ENCODE measurements at places on chromosomes 12 and 14. TPM values are rescaled to one million over a fixed set of nuclear protein-coding genes. Genes with fewer than 3 reads are reported as not detected.

DNA sequence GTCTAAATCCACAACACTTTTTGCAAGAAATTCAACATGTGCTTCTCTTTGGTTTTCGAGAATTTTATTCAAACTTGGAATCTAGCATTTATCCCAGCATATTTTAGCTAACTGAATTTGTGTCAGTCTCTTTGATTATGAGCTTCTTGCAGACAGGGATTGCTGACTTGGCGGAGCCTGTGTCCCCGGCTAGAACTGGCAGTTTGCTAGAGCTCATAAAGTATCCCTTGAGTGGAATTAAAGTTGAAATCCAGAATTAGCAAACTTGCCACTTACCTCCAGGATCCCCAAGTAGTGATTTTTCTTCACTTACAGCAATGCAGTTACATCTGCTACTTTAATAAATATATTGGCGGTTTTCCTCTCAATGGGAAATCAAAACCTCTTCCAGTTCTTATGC is 306.9 kb downstream of the AACS start:
- no peak overlapping the region for H3K4me3 ChIP-seq
- H3K4me1 ChIP-seq: no peaks in the 10 kb centered on the region
- H3K36me3 ChIP-seq: no peaks in the 10 kb centered on the region
- H3K27me3 ChIP-seq: no peaks in the 10 kb centered on the region
- no peak for DNase-seq

DNA sequence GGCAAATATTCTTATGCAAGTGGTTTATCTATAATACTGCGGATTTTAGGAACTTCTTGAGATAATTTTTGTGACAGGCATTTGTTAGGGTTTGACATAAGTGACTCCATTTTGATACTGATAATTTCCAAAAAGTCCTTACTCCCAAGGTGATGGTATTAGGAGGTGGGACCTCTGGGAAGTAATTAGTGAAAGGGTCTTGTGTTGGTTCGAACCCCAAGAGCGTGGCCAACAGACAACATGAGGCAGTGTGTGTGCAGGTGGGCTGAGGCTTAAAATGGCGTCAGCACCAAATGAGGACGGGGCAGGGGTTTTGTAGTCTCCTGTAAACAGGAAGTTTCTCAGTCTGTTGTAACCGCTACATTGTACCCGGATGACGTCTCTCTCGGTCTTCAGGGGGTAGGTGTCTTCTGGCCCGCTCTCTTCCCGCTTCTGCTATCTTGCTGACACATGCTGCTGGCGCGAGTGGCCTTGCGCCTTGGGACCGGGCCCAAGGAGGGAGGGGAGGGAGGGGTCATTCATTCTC is 1.7 kb upstream of the C12orf43 start:
- H3K27me3 ChIP-seq: no peaks in the 10 kb centered on the region
- H3K36me3 ChIP-seq: peaks cover 13% of the 10 kb centered on the region
- DNase-seq: no peak

GRCh38 chr12:113413488-113413939 is 8.7 kb upstream of the SDSL start:
- H3K27ac ChIP-seq: no peak overlapping the region
- H3K4me1 ChIP-seq: no peaks in the 10 kb centered on the region
- H3K4me3 ChIP-seq: no peak overlapping the region
- H3K36me3 ChIP-seq: no peaks in the 10 kb centered on the region

DNA sequence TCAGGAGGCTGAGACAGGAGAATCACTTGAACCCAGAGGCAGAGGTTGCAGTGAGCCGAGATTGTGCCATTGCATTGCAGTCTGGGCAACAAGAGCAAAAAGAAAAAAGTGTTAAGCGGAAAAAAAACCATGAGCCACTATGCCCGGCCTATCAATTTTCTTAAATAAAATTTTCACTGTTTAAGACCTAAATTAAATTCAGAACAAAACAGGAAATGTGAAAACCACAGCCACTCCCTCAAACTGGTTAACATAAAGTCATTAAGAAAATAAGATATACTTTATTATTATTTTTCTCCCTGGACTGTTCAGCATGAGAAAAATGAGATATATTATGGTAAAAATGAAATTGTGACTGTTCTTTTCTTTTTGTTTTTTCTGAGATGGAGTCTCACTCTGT is 44.6 kb upstream of the GCH1 start:
- no peak overlapping the region for H3K27ac ChIP-seq
- no peaks in the 10 kb centered on the region for H3K4me1 ChIP-seq
- no peak for DNase-seq
- H3K4me3 ChIP-seq: no peak overlapping the region
- H3K36me3 ChIP-seq: peaks cover 12% of the 10 kb centered on the region

GRCh38 chr12:120998435-120998834 is 17.9 kb downstream of the C12orf43 start:
- no peak for DNase-seq
- H3K27me3 ChIP-seq: no peaks in the 10 kb centered on the region
- H3K4me3 ChIP-seq: no peak overlapping the region

GRCh38 chr12:229441-230191 is 15.7 kb upstream of the SLC6A12 start:
- H3K27me3 ChIP-seq: peaks cover 29% of the 10 kb centered on the region
- H3K4me3 ChIP-seq: no peak overlapping the region
- H3K4me1 ChIP-seq: no peaks in the 10 kb centered on the region
- no peak overlapping the region for H3K27ac ChIP-seq
- no peak for DNase-seq

- no peak for DNase-seq
- no peaks in the 10 kb centered on the region for H3K27me3 ChIP-seq
- H3K27ac ChIP-seq: no peak overlapping the region
- H3K4me1 ChIP-seq: no peaks in the 10 kb centered on the region
- no peaks in the 10 kb centered on the region for H3K36me3 ChIP-seq
- no peak overlapping the region for H3K4me3 ChIP-seq
Measured at GRCh38 chr12:43428088-43428600, 123.9 kb downstream of the ADAMTS20 start.

- peaks cover 46% of the 10 kb centered on the region for H3K4me1 ChIP-seq
- H3K36me3 ChIP-seq: no peaks in the 10 kb centered on the region
- H3K27ac ChIP-seq: peak overlapping the region; percentile 56
- DNase-seq: no peak
- H3K27me3 ChIP-seq: no peaks in the 10 kb centered on the region
- no peak overlapping the region for H3K4me3 ChIP-seq
Measured at GRCh38 chr14:93033084-93033982, 82.4 kb downstream of the ITPK1 start.

DNA sequence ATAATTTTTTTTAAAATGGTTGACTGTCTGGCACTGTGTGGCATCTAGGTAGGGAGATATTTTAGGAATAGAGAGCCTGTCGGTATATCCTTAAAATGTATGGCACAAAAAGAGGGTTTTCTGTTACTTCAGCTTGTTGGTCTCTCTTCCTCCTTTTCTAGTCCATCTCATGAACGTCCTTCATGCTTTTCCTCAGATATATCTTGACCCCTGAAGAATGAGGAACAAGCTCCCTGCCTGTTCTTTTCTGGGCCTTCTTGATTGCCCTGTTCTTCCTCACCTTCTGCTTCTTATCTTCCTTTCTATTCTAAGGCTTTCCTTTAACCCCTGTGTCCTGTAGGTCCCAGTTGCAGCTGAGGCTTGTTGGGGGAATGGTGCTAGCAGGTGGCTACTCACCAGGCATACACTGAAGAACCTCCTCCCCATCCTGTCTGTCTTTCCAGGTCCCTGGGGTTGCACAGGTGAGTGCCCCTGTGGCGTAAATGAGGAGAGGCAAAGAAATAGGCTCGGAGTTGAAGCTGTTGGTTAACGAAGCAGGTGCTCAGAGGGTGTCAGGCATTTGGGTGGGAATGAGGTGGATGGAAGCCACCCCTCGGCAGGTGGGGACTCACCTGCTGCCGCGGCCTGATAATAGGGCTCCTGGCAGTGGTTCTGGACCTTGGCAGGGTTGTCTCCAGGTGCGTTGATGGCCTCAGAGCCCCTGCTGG is 7.2 kb upstream of the C1R start:
- no peak overlapping the region for H3K4me3 ChIP-seq

- H3K27me3 ChIP-seq: no peaks in the 10 kb centered on the region
- no peaks in the 10 kb centered on the region for H3K36me3 ChIP-seq
- peaks cover 58% of the 10 kb centered on the region for H3K4me1 ChIP-seq
- no peak overlapping the region for H3K4me3 ChIP-seq
Measured at GRCh38 chr12:49673446-49674317, 33.5 kb downstream of the FMNL3 start.

GRCh38 chr14:75101491-75101890 is 25.4 kb downstream of the NEK9 start:
- H3K27ac ChIP-seq: no peak overlapping the region
- no peak for DNase-seq
- no peaks in the 10 kb centered on the region for H3K4me1 ChIP-seq
- H3K4me3 ChIP-seq: no peak overlapping the region
- H3K27me3 ChIP-seq: no peaks in the 10 kb centered on the region

The P2RX2 gene
- not detected for total RNA-seq

The GLT1D1 gene
- total RNA-seq: 1.3 TPM

The CIROP gene
- total RNA-seq: not detected

Data from stomach (tissue), 19 donors.